Tibial nerve (tissue), 4 donors: ENCODE measurements at places on chromosomes 11 and 22.

- no peak for DNase-seq
Measured at GRCh38 chr22:20550851-20551744, 43.7 kb downstream of the MED15 start.

- DNase-seq: no peak
Measured at GRCh38 chr22:47094861-47095330, 332.4 kb downstream of the TBC1D22A start.

DNA sequence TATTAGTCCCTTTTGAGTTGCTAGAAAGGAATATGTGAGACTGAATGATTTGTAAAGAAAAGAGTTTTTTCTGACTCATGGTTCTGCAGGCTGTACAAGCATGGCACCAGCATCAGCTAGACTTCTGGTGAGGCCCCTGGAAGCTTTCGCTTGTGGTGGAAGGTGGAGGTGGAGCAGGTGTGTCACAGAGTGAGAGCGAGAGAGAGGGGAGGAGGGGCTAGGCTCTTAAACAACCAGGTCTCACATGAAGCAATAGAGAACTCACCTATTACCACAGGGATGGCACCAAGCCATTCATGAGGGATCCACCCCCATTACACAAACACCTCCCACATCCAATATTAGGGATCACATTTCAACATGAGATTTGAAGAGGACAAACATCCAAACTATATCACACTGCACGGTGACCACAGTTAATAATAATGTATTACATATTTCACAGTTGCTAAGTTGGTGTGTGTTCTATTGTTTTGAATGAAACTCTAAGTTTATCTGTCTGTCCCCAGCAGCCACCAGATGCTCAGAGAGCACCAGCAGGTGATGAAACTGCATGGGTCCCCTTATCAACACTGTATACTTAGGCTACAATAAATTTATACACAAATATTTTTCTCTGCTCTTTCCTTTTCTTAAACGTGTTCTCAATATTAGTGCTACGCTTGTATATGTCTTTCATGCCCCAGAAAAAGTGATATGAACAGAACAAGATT, 14.1 kb downstream of the ZFP91 start:
- DNase-seq: no peak

DNA sequence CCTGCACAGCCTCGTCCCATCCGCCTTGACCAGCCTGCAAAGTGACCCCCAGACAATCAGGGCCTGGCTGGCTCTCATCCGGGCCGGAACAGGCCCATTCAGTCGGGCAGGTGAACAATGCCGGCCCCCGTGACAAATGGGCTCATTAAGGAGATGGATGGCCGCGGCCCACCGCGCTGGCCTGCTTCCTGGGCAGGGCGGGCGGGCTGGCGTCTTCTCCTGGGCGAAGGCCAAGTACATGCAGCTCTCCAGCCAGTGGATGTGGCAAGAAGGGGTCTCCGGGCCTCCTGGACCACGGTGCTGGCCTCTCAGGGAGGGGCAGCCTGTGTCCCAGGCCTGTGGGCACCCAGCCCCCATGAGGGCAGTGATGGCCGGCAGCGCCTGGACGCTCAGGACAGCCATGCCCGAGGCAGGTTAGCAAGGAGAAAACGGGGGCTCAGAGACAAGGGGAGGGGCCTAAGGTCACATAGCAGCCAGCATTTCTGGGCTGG, 1022.8 kb downstream of the BRD1 start:
- no peak for DNase-seq

- no peak for DNase-seq
Measured at GRCh38 chr11:69643646-69644045, 2.7 kb downstream of the CCND1 start.

DNA sequence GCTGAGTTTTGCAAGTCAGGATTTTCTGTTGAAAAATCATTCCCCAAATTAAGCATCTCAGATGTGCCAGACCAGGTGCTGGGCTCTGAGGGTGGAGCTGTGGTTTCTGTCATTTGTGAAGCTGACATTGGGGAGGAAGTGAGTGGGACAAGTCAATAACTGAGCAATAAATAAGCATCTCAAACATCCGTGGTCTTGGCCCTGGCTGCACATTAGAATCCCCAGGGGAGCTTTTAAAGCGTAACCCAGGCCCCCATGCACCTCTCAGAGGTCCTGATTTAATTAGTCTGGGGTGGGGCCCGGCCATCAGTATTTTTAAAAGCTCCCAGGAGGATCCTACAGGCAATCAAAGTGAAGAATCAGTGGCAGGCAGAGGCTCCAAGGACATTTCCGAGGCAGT, 420.0 kb downstream of the MN1 start:
- DNase-seq: no peak

DNA sequence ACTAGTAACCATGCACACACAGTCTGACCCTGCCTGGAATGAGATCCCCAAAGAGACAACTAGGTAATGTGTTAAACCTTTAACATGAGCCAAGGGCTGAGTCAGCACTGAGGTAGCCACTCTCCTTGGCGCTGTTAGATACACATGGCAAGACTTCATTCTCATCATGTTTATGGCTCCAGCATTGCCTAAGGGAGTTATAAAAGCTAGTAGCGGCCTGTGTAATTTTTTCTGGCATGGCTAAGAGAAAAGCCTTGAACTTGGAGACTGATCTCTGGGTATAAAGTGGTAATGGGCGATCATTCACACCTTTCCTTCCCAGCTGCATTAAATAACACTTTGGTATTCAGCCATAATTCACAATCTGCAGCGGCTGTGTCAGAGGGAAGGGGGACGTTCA, 779.7 kb upstream of the LRRC4C start:
- no peak for DNase-seq

GRCh38 chr11:9972989-9973388, 309.1 kb downstream of the SWAP70 start:
- DNase-seq: peak; percentile 46

GRCh38 chr11:4865855-4866254, 15.8 kb upstream of the OR51T1 start:
- DNase-seq: no peak

DNA sequence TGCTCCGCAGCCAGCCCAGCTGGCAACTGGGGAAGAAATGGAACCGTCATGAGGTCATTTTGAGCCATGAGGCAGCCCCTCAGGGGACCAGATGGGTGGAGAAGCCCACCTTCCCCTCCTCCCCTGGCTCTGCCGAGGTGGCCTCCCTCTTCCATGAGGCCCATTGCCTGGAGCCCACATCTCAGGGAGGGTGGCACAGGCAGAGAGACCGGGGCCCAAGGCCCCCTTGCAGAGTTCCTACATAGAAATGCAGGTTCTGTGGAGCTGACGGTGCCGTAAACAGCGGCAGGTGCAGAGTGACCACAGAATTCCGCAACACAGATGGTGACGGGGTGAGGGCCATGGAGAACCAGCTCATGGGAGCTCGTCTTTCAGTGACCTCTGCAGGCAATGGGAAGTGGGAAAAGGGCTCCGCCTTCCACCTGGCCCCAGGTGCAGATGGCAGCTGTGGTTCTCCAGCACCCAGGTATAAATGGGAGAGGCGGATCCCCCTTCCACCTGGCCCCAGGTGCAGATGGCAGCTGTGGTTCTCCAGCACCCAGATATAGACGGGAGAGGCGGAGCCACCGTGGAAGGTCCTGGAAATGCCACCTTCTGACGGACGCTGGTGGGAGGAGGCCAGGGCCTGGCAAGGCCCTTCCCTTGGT, 765.4 kb downstream of the BRD1 start:
- DNase-seq: no peak

DNA sequence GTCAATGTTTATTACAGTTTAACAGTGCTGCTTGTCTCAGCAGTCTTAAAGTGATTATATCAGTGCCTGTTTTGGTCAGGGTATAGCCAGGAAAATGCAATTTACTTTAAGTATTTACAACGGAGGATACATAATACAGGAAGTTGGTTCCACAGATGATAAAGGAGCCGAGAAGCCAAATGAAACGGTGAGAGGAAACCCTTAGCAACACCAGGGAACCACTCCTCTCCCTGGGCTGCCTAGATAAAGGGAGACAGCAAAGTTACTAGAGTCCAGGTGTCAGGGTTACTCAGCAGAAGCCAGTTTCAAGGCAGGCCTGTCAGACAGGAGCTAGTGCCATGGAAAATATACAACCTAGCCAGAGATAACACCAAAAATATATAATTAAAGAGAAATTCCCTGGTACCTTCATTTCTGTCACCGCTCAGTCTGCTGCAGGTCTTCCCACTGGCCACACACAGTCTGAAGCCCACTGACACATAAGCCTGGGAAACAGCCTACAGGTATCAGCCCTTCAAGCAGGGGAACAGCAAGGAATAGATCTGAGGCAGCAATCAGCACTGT, 55.5 kb downstream of the FAM76B start:
- DNase-seq: no peak

DNA sequence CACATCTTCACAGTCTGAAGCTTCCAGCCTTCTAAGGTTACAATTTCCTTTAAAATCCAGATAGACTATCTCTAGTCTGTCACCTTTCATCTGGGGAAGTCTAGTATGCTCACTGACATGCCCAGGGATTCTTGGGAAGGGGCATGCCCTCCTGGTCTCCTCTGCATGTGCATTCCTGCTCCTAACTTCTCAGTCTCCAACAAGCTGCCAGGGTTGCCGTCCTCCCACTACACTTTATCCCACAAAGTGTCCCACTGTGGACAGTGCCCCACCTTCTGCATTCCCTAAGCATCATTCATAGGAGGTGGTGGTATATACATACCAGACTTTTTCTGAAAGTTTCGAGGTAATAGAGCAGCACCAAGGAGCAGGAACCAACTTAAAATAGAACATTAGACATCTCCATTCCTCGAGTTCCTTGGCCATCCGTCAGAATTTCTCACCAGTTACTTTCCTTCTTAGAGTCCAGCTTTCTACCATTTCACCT, 28.7 kb downstream of the EIF3F start:
- no peak for DNase-seq

- no peak for DNase-seq
Measured at GRCh38 chr22:35746248-35746647, 28.6 kb downstream of the APOL5 start.

DNA sequence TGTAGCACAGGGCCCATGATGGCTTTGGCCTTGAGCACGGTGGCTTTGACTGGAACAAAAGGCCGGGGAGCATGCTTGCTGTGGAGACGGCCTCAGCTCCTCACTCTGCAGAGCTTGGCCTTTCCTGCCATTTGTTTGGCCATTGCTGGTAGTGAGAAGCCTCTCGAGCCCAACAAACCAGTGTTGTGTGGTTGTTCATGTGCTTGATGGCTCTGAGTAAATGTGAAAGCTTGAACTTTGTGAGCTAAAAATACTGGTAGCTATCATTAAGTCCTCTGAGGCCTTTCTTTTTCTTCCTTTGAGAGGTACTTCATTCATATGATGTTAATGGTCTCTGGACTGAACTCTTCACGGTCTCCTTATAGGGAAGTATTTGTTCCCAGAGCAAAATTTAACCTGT, 39.6 kb downstream of the NAT10 start:
- DNase-seq: no peak

- DNase-seq: peak; percentile 9
Measured at GRCh38 chr11:8250981-8251615, 12.6 kb downstream of the LMO1 start.

GRCh38 chr11:58127350-58127749, 2.0 kb upstream of the OR9I1 start:
- DNase-seq: no peak

GRCh38 chr11:2293984-2294925, 7.5 kb downstream of the C11orf21 start:
- DNase-seq: peak; percentile 5

GRCh38 chr11:125443767-125444311, 52.2 kb downstream of the FEZ1 start:
- no peak for DNase-seq

GRCh38 chr11:75868990-75869389, 54.0 kb downstream of the UVRAG start:
- DNase-seq: no peak

DNA sequence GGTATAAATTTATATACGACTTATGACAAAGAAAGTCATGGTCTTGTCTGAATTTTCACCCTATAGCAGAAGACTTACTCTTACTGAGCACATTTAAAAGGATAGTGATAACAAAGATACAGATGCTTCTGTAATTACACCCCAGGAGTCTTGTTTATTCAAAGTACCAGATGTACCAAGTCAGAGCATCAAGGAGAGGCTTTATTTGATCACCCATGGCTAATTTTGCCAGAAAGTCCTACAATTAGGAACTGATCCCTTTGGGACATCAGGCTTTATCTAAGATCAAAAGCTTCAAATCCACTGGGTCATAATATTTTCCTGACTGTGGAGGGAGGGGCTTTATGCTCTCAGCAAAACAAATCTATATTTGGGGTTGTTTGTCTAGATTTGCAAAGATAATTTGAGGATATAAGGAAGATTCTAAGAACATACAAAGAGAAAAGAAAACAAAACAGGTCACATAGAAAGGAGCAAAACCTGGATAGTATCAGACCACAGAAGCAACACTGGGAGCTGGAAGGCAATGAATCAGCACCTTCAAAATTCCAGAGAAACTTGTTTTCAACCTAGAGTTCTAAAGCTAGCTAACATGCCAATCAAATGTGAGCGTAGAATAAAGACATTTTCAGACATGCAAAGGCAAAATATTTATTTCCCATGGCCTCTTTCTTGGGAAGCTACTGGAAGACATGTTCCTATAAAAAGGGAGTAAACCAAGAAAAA, 124.8 kb upstream of the CSNK2A3 start:
- DNase-seq: no peak

DNA sequence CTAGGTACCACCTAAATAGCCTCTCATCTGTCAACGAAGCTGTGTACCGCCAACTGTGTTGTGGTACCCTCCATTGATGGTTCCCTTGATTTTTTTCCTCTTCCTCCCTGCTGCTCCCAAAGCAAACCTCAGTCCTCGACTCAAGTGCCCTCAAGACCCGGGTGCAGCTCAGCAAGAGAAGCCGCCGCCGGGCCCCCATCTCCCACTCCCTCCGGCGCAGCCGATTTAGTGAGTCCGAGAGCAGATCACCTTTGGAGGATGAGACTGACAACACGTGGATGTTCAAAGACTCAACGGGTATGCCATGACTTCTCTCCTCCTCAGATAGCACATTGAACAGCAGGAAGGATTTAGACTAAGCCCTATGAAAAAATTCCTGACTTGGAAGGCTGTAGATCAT, 22.4 kb upstream of the CRYBB3 start:
- DNase-seq: no peak

GRCh38 chr11:20493340-20493739, 105.8 kb downstream of the PRMT3 start:
- DNase-seq: no peak
